Stimulated activated CD4-positive, alpha-beta T cell treated with anti-CD3 and anti-CD28 coated beads, Interleukin-12 subunit alpha, Interleukin-12 subunit beta, amount 100 ng/mL, for 48 hours (primary cell): ENCODE measurements at places on chromosomes 1 and 21.

GRCh38 chr1:9889411-9889810 lies 20.7 kb downstream of the CTNNBIP1 start:
- DNase-seq, result no peak

- no peak for DNase-seq
Observed at GRCh38 chr1:242187816-242188215, 188.9 kb upstream of the MAP1LC3C start.

GRCh38 chr1:168419736-168420135 lies 124.1 kb downstream of the XCL2 start:
- DNase-seq, result no peak

GRCh38 chr21:15528346-15528745 lies 201.4 kb upstream of the USP25 start:
- no peak for DNase-seq

- DNase-seq, result no peak
Observed at GRCh38 chr1:166907763-166908162, 31.7 kb upstream of the TADA1 start.

- DNase-seq, result no peak
Observed at GRCh38 chr1:94731891-94732290, 88.3 kb upstream of the SLC44A3 start.

GRCh38 chr1:244835276-244836134 lies at the start of gene COX20:
TSS of gene COX20 (plus strand) at chr1:244835658. CDS start at chr1:244835715, 57 bp downstream.
- DNase-seq, result peak; percentile 73

- no peak for DNase-seq
Observed at GRCh38 chr1:9529190-9529589, 10.1 kb upstream of the SLC25A33 start.

- DNase-seq, result no peak
Observed at GRCh38 chr1:193705554-193705981, 519.2 kb upstream of the B3GALT2 start.

DNA sequence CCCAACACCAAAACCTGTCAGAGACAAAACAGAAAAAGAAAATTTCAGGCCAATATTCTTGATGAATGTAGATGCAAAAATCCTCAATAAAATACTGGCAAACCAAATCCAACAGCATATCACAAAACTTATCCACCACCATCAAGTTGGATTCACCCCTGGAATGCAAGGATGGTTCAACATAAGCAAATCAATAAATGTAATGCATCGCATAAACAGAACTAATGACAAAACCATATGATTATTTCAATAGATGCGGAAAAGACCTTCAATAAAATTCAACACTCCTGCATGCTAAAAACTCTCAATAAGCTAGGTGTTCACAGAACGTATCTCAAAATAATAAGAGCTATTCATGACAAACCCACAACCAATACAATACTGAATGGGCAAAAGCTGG lies 3.8 kb upstream of the OR2L5 start:
- DNase-seq, result no peak

- DNase-seq, result no peak
Observed at GRCh38 chr1:40405812-40406211, 32.3 kb downstream of the SMAP2 start.

DNA sequence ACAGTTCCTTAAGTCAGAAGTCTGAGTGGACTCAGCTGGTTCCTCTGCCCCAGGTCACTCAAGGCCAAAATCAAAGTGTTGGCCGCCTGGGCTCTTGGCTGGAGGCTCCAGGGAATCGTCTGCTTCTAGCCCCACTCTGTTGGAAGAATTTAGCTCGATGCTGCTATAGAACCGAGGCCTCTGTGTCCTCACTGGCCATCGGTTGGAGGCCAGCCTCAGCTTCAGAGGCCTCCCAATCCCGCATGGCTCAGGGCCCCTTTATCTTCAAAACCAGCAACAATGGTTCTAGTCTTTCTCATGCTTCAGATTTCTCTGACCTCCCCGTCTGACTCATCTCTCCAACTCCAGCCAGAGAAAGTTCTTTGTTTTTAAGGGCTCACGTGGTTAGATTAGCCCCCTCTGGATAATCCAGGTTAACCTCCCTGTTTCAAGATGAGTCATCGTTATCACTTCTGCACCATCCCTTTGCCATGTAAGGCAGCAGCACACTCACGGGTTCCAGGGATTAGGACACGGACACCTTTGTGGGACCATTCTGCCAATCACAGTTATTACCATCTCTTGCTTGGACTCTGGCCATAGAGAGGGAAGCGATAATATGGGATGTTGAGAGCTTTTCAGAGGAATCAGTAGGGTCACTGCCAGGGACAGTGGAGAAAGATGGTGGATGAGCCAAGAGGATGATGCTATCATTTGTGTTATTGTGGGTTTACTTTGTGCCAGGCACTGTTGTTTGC lies 13.6 kb downstream of the FHAD1 start:
- no peak for DNase-seq

DNA sequence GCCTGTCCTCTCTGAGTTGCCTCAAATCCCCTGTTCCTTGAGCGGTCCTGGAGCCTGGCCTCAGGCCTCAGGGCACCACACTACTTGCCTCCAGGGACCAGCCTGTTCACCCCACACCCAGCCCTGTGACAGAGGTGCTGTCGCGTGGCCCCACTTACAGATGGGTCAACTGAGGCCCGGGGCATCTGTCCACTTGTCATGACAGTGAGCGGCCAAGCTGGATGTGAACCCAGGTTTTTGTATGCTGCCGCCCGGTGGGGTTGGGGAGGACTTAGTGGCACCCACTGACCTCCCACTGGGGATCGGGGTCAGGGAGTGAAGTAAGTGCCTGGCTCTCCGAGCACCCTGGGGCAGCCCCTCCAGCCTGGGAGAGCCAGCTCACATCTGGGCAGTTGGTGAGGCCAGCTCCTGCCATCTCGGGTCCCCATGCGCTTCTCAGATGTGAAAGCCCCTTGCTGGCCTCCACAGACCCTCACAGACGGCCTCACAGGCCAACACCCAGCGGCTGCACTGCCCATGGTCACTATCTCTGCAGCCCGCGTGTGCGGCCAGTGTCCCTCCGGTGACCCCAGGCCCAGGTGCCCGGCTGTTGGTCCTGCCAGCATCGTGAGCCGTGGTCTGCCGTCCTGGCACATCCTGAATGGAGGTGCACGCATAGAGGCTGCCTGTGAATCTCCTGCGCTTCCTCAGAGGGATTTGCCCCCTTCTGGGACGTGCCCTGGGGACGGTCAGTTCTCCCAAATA lies 9.3 kb upstream of the FAAP20 start:
- no peak for DNase-seq

- no peak for DNase-seq
Observed at GRCh38 chr1:202592146-202592545, 118.1 kb downstream of the SYT2 start.

- DNase-seq, result peak; percentile 12
Observed at GRCh38 chr1:230568008-230568407, 74.3 kb upstream of the COG2 start.

GRCh38 chr1:98389809-98390208 lies 271.7 kb upstream of the SNX7 start:
- no peak for DNase-seq

DNA sequence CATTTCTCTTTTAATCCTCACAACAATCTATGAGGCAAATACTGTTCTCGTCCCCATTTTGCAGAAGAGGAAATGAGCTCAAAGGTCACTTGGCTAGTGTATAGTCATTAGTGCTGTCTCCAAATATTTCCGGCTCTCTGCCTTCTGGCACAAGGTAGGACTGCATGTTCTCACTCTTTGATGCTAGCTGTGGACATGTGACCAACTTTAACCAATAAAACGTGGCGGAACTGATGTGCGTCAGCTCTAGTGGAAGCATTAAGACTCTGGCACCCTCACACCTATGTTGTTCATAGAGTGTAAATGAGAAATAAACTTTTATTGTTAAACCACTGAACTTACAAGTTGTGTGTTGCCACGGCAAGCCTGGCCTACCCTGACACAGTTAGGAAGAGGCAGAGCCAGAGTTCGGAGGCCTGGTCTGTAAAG lies 5.0 kb upstream of the KIF21B start:
- no peak for DNase-seq

GRCh38 chr1:58780411-58780810 lies 3.4 kb downstream of the JUN start:
- DNase-seq, result no peak

DNA sequence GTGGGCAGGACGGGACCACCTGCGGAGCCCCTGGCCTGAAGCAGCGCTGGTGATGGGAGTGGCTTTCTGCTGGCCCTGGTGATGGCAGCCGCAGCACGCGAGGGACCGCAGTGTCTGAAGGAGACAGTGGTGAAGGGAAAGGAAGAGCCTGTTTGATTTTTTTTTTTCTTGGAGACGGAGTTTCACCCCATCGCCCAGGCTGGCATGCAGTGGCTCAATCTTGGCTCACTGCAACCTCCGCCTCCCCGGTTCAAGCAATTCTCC lies 40.2 kb upstream of the TRAPPC10 start:
- no peak for DNase-seq
